ENCODE measurements at places on chromosomes 3 and 15.

DNA sequence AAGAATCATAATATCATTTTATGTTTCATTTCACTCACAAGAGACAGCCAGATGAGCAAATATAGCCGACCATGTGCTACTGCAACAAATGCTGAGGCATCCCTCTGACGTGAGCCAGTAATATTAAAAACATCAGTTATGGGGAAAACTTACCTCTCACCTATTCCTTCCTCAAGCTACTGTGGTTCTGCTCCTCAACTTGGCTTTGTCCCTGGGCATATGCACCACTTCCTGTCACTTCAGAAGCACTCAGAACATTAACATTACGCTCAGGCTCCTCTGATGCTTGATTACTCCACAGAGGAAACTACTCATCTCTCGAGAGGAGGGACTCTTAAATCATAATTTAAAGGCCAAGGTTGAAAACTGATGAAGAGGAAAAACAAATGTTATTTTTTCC, 457.0 kb upstream of the ALCAM start:
- DNase-seq: no peak

- DNase-seq: no peak
These were observed 39.1 kb downstream of the TKT start for GRCh38 chr3:53216723-53217122.

GRCh38 chr15:64875641-64876223, 34.0 kb downstream of the PLEKHO2 start:
- DNase-seq: no peak

- no peak for DNase-seq
These were observed 19.5 kb downstream of the SMAD6 start for GRCh38 chr15:66721501-66721937.

DNA sequence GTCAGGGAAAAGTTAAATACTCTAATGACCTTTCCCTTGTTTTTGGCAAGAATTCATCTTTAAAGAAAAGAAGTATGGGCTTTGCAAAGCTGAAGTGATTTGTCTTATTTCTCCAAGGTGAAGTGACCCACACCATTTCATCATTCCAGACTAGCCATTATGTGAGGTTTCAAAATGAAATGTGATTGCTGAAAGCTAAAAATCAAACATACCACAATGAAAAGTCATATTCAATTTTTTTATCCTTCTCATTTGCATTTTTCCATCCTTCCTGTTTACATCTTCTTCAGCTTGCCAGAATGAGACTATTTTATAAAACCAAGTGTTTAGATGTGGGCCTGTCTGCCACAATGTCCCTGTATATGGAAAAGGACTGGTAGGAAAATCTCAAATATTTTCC, 142.3 kb upstream of the STRIT1 start:
- no peak for DNase-seq

GRCh38 chr3:48897460-48898376, 964 bp downstream of the SLC25A20 start:
- DNase-seq: no peak

GRCh38 chr15:74722591-74722990, 2.7 kb downstream of the CYP1A1 start:
- no peak for DNase-seq

GRCh38 chr3:135622215-135622614, 343.3 kb upstream of the PPP2R3A start:
- DNase-seq: no peak

- no peak for DNase-seq
These were observed 26.0 kb downstream of the GLDN start for GRCh38 chr15:51367322-51367976.

- DNase-seq: no peak
These were observed 48.4 kb downstream of the TMEM44 start for GRCh38 chr3:194584866-194585265.

DNA sequence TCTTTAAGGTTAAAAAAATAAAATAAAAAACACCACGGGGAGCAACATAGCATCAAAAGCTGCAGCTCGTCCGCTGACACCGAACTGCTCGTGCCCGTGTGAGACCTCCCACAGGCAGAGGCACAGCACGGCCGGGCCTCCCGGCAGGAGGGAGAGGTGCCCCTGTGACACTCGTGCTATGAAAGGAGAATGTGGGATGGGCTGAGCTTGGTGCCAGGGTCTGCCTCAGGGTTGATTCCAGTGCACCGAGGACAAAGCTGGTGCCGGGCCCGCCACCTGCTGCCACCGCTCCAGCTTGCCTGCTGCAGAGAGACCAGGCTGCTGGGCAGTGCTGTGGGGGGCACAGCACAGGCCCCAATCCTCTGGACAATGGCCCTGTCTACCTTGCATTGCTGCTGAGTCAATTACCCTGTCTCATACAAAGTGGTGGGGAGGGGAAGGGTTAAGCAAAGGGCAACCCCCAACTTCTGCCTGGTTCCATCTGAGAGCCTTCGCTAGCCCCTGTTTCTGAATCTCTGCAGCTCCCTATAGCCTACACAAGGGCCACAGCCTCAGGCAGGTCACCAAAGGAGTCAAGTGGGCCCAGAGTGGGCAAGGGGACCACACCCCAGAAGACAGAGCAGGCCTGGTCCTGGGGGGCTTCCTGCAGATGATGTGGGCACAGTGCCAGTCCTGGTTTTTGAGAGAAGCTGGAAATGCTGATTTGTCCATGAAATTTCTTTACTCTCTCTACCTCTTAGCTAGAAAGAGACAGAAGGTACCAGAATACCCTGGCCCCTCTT, 74.0 kb upstream of the SNRPA1 start:
- DNase-seq: no peak

- DNase-seq: no peak
These were observed 41.2 kb downstream of the PIGB start for GRCh38 chr15:55360256-55360655.

DNA sequence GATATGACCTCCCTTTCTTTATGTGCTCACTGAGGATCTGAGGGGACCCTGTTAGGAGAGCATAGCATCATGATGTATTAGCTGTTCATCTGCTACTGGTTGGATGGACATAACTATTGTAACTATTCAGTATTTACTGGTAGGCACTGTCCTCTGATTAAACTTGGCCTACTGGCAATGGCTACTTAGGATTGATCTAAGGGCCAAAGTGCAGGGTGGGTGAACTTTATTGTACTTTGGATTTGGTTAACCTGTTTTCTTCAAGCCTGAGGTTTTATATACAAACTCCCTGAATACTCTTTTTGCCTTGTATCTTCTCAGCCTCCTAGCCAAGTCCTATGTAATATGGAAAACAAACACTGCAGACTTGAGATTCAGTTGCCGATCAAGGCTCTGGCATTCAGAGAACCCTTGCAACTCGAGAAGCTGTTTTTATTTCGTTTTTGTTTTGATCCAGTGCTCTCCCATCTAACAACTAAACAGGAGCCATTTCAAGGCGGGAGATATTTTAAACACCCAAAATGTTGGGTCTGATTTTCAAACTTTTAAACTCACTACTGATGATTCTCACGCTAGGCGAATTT, 14.9 kb downstream of the GREM1 start:
- DNase-seq: no peak

DNA sequence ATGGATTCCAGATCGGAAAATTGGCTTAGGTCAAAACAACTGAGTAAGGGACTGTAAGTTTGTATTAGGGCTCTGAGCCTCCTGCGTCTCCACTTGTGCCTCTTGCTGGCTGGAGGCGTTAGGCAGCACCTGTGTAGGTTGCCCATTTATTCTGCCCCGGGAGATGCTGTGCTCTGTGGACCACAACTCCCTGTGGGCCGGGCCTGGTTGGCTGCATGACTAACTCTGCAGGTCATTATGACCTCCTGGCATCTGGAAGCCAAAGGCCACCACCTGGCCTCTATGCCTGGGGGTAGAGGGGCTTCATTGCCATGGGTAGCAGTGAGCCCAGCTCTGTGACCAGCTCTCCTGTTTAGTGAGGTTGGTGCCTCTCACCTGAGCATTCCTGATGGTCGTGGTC, 36.0 kb upstream of the BDH1 start:
- no peak for DNase-seq

DNA sequence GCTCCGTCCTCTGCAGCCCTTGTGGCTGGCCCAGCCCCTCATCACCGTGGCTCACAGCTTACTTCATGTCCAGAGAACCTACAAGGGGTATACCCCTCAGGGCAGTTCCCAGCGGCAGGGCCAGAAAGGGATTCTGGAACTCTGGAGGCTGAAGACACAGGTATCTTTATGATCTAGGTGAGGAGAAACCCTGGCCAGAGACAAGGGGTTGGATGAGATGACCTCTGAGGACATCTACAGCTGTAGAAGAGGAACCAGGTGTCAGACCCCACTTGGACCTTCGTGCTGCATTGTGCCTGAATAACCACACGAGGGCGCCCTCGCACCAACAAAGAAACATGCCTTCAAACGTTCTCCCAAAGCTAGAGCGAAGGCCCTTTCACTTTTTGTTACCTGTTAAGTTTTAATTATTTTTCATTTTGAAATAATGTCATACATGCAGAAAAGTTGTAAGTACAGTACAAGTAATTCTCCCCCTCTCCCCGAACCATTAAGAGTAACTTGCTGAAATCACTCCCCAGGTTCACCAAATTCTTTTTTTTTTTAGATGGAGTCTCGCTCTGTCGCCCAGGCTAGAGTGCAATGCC, 118.7 kb upstream of the SMAD3 start:
- peak; percentile 71 for DNase-seq

GRCh38 chr3:138230525-138230924, 43.4 kb downstream of the ARMC8 start:
- no peak for DNase-seq

DNA sequence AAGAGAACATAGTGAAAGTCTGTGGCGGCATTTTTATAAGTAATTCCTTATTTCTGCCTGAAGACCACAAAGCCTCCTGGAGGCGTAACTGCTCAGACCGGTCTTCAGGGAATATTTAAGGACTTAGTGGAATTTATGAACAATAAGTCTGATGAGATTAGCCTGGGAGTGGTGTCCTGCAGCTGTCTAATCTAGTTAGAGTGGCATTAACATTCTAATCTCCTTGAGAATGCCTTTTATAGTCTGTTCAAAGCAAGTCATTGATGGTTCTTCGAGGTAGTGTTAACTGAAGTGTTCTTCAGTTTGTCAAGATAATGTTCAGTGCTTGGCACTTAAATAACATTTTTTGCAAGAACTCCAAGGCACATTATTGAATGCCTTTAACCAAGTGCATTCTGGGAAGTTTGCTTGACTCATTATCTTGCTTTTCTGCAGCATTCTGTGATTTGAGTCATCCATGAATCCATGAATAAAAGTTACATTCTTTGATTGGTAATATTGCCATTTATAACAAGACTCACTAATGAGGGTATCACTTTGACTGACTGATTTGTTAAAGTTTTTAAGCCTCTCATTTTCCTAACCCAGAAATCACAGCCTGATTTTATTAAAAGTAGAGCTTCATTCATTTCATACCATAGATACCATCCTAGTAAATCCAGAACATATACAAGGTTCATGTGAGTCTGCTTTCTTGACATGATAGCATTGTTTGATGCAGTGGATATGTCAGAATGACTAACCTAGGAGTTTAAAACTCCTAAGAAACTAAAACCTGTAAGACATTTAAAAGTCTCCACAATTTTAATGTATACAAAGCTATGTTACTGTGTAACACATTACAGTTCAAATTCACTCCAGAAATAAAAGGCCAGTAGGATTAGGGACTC, 12.5 kb downstream of the RBM5 start:
- no peak for DNase-seq

DNA sequence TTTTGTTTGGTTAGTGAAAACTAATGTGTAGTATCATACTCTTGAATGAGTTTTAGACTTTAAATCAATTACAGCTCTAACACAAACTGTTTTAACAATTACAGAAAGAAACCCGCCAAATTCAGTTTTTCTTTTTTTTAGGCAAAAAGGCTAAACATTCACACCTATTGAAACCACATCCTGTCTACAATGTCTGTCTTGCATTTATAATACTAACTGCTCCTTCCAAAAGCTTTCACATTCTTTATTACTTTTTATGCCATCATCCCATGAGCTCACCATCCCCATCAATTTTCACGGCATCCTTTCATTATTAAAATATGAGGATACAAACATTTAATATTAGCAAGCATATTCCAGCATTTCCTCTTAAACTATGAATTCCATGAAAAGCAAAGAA, 593.3 kb downstream of the FOXP1 start:
- no peak for DNase-seq

- DNase-seq: no peak
These were observed 1.7 kb downstream of the PPCDC start for GRCh38 chr15:75025107-75025506.

DNA sequence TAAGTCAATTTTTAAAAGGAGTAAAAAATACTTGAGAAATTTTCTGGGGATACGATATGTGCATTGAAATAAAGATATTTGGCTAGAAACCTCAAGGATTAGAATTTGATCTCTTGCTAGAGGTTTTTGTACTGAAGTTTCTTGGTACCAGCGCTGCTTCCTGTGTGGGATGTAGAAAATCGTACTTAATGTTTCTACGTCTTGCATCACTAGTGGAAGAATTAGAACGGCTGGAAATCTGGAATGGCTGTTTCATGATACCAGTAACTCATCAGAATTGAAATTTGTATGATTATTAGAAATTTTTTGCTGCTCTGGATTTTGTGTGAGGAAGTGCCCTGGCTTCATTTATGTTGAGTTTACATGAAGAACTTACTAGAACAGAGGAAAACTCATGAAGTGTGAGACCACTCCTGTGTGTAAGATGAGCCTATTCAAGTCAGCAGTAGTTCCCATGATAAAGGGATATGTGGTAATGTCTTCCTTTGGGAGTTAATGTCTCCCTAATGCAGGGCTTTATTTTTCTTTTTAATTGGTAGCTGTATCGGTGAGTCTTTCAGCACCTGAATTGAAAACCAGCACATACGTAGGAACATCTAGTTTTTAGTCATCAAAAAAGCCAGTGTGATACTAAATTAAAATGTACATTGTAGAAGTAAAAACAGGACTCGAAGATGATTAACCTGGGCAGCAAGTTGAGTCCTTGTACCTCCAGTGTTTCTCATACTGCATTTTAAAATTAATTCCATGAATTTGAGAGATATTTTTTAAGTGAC, 3.2 kb downstream of the KBTBD8 start:
- DNase-seq: no peak

- no peak for DNase-seq
These were observed 406.6 kb downstream of the MECOM start for GRCh38 chr3:169256796-169257522.

DNA sequence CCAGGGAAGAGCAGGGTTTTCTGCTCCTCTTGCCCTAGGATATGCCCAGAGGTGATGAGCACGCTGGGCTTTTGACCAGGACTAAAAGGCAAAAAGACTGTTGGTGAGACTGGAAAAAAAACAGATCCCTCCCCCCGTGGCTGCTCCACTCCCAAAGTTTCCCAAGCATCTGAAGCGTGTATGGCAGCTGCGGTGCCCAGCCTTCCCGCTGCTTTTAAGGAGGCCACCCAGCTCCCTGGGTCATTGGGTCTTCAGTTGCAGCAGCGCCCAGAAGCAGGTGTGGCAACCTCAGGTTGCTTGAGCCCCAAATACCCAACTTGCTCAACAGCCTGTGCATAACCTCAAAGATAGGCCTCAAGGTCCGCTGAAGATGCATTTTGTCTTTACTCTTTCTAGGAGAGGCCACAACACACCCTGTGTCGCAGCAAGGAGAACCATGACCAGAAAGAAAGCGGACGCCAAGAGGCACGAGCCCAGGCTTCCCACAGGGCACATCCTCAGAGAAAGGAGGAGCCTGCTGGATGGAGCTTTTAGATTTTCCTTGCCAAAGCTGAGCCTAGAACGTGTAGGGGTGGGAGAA, 2.0 kb downstream of the SRGAP3 start:
- no peak for DNase-seq

GRCh38 chr3:195448205-195448875, 5.5 kb upstream of the ACAP2 start:
- no peak for DNase-seq

GRCh38 chr15:73171711-73172110, 119.4 kb downstream of the NEO1 start:
- no peak for DNase-seq

Data from nephron progenitor cell (in vitro differentiated cells).